ENCODE measurements at places on chromosomes 7 and 10.
A peak's percentile ranks its signal among the peaks of the same experiment; 100 is the strongest.

DNA sequence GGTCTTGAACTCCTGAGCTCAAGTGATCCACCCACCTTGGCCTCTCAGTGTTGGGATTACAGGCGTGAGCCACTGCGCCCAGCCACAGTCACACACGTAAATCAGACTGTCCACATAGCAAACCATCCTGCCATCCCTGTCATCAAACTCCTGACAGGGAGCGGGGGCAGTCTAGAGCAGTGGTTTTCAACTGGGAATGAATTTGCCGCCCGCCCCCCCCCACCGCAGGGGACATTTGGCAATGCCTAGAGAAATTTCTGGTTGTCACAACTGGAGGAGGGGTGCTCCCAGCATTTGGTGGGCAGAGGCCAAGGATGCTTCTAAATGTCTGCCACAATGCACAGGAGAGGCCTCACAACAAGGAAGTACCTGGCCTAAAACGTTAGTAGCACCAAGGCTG, 24.1 kb downstream of the CAMK2G start:
- peak; percentile 60 for DNase-seq

DNA sequence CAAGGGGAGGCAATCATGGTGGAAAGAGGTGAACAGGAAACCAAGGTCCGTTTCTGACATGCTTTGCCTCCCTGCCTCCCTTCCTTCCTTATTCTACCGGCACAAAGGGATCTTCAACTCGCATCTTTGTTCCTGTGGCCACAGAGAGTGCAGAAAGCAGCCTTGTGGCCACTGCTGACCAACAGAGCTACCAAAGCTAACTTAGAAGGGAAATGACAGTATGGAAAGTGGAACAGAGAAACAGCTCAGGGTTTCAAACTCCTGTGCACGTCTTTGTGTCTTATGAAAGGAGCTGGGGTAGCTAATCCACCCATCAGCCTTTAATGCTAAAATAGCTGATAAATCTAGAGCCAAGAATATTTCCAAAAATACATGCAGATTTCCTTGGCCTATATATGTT, 588.0 kb downstream of the SORCS1 start:
- DNase-seq, result no peak

DNA sequence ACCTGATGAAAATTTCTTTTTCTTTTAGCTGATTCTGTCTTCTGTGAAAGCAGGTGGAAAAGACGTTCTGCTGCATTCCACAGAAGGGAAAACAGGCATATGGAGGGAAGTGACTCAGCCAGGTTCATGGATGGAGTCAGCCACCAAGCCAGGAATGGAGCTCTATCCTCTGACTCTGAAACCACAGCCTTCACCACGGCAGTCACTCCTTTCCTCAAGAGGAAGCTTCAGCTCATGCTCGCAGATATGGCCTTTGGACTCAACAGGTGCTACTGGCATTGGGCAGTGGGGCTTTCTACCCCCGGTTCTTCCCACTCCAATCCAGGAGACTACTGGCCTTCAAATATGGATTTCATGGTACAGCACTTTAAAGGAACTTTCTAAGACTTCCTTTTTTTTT, 11.5 kb upstream of the PLAU start:
- DNase-seq, result peak; percentile 90

DNA sequence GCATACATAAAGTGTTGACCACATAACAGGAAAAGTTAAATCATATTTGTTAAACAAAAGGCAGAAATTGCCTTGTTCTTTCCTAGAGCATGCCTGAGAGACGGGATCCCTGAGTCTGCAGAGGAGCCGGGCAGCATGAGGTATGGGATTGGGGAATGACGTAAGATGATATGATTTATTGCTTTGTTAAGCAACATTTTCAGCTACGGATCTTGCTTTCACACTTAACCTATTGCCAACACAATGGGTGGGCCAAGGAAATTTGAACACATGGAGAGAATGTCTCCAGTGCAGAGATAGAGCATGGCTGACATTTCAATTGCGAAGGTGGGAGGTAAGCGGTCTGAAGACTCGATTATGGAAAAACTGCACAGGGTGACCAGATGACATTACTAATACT, 76.7 kb downstream of the EMX2 start:
- no peak for DNase-seq

DNA sequence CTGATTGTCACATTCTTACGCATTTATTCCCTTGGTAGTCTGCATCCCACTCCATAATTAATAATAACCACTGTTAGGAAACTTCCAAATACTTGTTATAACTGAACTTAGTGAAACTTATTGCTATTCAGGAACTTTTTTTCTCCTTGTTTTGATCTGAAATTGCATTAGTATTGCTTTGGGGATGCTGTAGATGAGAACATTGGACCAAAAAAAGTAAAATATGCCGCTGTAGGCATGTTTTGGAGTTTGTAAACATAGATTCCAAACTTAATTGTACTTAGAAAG, 1.7 kb downstream of the PPP1R9A start:
- DNase-seq, result no peak

DNA sequence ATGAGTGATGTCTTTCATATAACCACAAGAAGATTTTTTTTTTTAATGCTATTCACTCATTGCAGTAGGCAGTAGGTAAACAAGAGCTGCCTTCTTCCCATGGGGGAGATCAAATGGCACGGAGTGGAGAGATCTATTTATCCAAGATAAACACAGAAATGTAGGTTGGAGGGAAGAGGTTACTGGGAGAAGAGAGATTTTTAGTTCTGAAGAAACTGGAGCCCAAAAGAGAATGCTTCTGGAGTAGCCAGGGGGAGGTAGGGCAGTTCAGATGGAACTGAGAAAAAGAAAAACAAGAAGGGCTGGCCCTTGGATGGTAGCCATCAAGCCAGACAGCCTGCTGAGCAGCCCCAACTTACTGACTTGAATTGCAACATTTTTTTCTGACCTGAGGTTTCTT, 270.1 kb upstream of the TPK1 start:
- DNase-seq, result peak; percentile 11

GRCh38 chr7:37145682-37146081, 303.0 kb downstream of the ELMO1 start:
- DNase-seq, result no peak

- DNase-seq, result no peak
Observed at GRCh38 chr7:130275826-130276297, 9.2 kb downstream of the CPA2 start.

DNA sequence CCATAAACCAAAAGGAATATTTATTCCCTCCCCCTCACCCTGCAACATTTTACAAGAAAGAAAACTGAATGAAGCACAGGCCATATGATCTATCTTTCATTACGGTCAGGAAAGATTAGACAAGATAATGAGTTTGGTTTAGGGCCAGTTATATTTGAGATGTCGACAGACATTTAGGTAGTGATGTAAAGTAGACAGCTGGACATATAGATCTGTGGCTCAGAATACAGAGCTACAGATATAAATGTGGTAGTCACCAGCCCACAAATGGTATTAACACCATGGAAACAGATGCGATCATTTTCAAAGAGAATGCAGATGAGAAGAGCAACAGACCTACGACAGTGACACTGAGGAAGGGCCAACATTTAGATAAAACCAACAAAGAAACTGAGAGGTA, 142.5 kb downstream of the SRPK2 start:
- DNase-seq, result no peak

- no peak for DNase-seq
Observed at GRCh38 chr10:88881320-88881719, 1.3 kb downstream of the STAMBPL1 start.

DNA sequence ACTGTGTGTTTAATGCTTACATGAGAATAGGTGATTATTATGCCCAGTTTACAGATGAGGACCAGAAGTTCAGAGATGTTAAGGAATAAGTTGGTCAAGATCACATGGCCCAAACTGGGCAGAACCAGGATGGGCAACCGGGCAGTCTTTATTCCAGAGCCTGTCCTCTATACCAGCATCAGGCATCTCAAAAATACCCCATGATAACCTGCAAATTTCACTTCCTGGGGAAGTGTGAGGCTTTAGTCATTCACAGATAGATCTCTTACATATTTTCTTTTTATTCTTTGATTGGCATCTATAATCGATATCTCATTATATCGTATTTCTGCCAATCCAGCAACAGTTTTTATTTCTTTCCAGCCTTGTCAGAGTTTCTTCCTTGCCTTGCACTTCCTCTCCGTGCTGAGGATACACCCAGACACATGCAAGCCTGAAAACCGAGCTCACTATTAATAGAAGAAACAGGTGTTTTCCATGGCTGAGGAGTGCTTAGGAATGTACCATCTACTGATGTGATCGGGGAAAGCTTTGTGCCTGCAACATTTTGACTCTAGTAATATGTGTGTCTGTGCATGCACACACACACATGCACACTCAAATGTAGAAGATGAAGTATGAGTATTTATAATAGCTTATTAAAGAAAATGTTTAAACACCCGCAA, 82.4 kb downstream of the CREM start:
- no peak for DNase-seq

GRCh38 chr7:87144173-87144657, 8.0 kb upstream of the DMTF1 start:
- no peak for DNase-seq

GRCh38 chr7:22853674-22854157, 31.1 kb upstream of the TOMM7 start:
- no peak for DNase-seq

- DNase-seq, result no peak
Observed at GRCh38 chr7:2878306-2878705, 34.2 kb upstream of the GNA12 start.

DNA sequence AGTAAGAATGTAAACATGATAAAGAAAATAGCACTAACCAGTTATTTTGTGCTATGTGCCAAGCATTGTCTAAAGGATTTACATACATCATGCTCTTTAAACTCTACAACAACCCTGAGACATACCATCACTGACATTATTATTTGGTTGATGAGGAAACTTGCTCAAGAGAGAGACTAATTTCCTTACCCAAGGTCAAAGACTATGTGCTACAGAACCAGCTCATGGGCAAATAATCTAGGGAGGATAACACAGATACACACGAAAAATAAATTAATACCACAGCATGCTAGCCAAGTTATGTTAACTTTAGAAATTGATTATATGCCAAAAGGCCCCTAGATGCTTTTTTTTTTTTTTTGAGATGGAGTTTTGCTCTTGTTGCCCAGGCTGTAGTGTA, 2.7 kb downstream of the ANKRD16 start:
- no peak for DNase-seq

GRCh38 chr10:76245951-76246495, 814.6 kb downstream of the LRMDA start:
- DNase-seq, result no peak

DNA sequence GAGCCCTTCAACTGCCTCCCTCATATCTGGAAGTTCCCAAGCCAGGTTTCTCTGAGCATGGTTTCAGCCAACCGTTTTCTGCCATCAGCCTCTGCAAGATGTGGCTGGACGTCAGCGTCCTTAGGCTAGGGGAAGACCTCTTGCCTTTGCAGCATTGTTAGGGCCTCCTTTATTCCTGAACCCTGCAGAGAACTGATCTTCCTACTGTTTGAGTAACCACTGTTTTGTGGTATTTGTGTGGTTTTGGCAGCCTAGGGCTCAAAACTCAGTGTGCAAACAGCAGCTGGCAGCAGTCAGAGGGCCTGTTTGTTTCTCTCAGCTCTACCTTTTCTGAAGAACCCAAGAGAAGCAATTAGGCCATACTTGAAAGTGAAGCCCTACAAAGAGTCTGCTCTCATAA, 83.4 kb upstream of the SEMA3E start:
- no peak for DNase-seq

GRCh38 chr10:79168210-79168609, 99.4 kb downstream of the ZMIZ1 start:
- no peak for DNase-seq

GRCh38 chr10:69792341-69792740, 9.4 kb upstream of the COL13A1 start:
- DNase-seq, result no peak

DNA sequence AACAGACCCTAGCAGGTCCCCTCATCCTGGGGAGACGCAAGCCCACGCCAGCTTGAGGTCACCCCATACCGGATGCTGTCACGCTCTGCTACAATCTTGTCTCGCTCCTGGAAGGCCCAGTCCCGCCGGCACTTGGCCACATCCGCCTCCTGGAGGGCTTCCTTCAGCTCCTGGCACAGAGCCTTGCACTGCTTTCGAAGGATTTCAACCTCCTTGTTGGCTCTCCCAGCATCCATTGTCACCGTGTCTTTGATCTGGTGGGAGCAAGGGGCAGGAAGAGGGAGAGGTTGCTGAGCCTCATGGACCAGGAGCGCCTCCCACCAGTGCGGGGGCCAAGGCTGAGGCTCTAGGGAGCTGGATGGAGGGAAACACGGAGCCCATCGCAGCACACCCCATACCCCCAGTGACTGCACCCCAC, 90.9 kb downstream of the DLG5 start:
- DNase-seq, result no peak

- DNase-seq, result no peak
Observed at GRCh38 chr10:123463181-123463580, 203.0 kb upstream of the GPR26 start.

DNA sequence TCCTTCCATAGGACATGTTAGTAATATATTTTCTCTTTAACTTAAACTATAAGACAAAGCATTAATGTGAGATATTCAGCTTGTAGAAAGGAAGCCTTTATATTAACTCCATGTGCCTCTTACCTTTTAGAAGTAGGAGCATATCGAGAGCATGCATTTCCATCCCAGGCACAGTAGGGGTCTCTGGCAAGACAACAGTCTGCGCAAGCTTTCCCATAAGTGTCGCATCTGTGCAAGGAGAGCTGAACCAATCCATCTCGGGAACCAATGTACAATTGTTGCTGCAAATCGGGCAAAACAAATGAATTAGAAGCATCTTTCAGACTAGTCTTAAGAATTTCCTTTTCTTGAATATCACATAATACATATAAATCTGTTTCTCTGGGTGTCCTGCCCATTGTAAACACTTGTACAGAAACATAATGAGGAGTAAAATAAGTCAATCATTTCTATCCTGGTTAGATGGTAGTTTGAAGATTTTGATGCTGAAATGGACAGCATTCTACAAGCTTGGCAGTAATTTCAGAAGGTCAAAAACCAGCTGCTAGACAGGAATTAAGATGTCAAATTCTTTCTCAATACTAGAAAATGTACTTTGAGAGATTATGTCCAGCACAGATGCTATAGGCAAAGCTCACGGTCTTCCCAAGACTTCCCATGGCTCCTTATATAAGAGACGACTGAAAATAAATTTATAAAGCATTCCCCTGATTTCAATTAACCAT, 171.8 kb downstream of the SEMA3D start:
- no peak for DNase-seq

- DNase-seq, result no peak
Observed at GRCh38 chr7:35722054-35722849, 27.3 kb upstream of the HERPUD2 start.

DNA sequence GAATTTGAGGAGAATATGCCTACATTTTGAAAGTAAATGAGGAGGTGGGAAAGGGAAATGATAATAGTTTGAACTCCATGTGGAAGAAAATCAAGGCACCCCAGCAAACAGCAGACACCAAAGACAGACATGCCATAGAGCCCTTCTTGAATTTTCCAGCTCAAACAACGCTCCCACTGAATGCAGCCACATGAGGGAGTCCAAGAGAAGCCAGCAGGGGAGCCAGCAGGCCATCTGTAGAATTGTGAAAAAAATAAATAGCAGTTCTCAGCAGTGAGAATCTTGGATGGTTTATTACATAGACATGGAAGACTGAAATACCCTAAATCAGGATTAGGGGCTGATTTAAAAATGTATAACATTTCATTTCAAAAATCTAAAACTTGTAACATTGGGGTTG, 1567.3 kb upstream of the LRRTM3 start:
- peak; percentile 31 for DNase-seq

GRCh38 chr7:8444468-8444769, 11.0 kb downstream of the NXPH1 start:
- DNase-seq, result no peak

GRCh38 chr10:98361131-98362025, 53.6 kb downstream of the PYROXD2 start:
- DNase-seq, result peak; percentile 96

- DNase-seq, result peak; percentile 99
Observed at GRCh38 chr10:84139126-84140035, at the start of gene GHITM. TSS of gene GHITM (plus strand) at chr10:84139509. CDS start at chr10:84141501, 1,992 bp downstream.
